Cortex of kidney (tissue), 1 donor: ENCODE measurements at places on chromosomes 6 and 20.

DNA sequence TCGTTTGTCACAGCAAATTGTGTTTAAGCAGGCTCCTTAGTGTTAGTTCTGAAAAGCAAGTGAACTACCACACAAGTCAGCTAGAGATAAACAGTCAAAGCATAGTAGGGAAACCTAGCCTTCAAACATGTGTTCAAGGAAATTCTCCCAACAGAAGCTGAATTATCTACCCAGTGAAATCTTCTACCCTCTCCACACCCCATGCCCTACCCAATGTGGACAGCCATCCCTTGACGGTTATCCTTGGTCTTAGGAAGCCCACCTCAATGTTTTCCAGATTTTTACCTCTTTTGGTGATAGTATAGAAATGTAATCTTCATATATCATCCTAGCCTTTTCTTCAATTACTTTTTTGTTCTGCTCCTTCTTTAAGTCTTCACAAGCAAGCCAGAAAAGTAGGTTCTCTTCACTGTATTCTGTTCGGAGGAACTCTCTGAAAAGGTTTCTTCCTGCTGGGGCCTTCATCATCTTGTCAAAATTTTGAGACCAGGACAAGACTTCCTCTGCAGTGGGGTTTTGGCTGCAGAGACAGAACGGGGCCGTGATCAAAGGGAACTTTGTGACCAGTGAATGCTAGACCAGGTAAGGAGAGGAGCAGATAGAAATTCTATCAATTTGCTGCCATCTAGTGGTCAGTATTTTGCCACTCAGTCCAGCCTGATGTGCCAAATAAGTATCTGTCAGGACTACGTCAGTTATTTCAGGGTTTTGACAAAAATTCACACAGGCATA is 21.6 kb upstream of the MTRF1L start:
- DNase-seq, result no peak

DNA sequence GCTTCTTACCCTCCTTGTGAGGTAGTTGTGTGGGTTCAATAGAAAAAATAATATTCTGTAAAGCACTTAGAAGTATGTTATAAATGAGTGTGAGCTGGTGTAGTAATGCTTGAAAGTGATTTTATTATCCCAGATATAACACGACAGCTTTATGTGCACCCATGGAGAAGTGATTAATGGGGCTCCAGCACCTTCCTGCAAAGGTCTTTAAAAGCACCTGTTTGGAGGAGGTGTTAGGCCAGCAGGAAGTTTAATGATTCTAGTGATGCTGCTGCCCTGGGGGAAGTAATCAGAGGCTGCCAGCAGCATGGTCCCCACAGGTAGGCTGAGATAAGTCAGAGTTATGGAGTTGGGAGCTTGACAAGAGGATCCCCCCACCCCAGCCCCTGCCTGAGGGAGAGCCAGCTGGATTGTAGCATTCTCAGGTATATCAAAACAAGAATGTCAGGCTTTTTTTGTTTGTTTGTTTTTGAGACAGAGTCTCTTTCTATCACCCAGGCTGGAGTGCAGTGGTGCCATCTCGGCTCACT is 166.3 kb downstream of the PHACTR1 start:
- DNase-seq, result no peak

- no peak for DNase-seq
Measured at GRCh38 chr20:35339007-35339406, 46.8 kb upstream of the FAM83C start.

GRCh38 chr6:23890543-23891227 is 235.3 kb upstream of the NRSN1 start:
- no peak for DNase-seq

GRCh38 chr20:25313593-25313992 is 65.7 kb downstream of the PYGB start:
- DNase-seq, result no peak

- DNase-seq, result no peak
Measured at GRCh38 chr6:149012040-149012545, 265.3 kb downstream of the UST start.

DNA sequence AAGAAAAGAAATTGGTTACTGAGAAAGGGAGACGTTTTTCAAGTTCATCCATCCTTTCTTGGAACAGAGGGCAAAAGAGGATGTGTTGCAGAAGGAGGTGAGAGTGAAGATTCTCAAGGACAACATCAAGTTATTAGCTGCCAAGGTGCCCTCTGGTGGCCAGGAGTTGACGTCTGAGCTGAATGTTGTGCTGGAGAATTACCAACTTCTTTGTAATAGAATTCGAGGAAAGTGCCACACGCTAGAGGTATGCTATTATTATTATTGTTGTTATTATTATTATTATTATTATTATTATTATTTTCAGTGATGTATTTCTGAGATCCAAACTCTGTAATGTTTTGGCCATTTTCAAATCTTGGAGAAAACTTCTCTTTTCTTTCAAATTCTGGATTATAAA is 197.0 kb downstream of the UTRN start:
- no peak for DNase-seq

- DNase-seq, result no peak
Measured at GRCh38 chr6:56450882-56451739, 191.6 kb downstream of the DST start.

- DNase-seq, result no peak
Measured at GRCh38 chr6:118785601-118786000, 108.4 kb upstream of the ASF1A start.

DNA sequence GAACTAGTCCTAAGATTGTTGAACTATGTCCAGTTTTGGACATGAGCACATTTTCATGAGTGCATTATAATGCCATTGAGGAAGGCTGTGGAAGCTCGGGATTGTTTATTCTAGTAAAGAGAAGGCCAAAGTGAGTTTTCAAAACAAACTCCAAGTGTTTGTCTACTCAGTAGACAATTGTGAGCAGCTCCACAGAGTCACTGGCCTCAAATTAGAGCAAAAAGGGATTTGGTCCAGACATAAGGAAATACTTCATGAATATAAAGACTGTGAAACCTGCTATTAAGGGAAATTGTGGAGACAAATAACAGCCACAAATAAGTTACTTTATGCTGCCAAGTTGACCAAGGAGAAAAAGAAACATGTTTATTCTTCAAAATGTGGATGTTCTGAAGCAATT is 42.6 kb upstream of the PREP start:
- no peak for DNase-seq

DNA sequence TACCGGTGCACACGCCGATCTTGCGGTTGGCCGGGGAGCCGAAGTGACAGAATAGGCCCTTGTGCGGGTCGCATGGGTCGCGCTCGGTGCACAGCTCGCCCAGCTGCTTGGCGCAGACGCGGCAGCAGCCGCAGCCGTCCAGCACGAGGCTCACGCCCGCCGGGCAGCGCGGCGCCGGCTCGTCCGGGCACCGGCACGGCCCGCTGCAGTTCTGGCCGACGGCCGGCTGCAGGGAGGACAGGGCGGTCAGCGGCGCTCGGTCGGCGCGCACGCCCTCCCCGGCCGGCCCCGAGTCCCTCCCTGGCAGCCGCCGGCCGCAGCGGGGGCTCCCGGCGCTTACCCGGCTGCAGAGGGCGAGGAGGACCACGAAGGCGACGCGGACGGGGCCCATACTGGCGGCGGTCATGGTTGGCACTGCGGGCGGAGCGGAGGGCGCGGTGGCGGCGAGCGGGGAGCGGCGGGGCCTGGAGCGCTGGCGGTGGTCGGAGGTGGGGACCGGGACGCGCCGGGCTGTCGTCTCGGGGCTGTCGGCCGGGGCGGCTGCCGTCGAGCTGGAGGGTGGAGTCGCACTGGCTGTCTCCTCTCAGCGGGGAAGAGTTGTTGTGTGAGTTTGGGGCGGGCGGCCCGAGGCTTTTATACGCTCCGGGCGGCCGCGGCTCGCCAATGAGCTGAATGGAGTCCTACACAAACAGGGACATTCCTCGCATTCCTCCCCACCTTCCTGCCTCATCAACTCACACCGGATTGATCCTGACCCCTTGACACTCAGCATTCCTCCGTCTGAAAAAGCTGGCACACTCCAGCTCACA is at the start of gene CCN2:
Gene CCN2, minus strand, starts transcription at position 606 of the 809 bp plus-strand sequence. Its CDS starts 200 bp downstream, at position 406.
- peak; percentile 19 for DNase-seq

DNA sequence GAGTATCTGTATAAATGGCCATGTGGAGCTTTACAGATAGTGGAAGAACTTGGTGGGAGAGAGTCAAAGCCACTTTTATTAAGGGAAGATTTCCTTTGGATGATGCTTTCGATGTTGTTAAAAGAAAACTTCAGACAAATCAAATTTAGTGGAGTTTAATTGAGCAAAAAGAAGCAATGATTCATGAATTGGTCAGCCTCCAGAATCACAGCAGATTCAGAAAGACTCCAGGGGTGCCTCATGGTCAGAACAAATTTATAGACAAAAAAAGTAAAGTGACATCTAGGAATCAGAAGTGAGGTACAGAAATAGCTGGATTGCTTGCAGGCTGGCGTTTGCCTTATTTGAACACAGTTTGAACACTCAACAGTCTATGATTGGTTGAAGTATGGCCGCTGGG is 5.3 kb upstream of the CGA start:
- DNase-seq, result no peak

DNA sequence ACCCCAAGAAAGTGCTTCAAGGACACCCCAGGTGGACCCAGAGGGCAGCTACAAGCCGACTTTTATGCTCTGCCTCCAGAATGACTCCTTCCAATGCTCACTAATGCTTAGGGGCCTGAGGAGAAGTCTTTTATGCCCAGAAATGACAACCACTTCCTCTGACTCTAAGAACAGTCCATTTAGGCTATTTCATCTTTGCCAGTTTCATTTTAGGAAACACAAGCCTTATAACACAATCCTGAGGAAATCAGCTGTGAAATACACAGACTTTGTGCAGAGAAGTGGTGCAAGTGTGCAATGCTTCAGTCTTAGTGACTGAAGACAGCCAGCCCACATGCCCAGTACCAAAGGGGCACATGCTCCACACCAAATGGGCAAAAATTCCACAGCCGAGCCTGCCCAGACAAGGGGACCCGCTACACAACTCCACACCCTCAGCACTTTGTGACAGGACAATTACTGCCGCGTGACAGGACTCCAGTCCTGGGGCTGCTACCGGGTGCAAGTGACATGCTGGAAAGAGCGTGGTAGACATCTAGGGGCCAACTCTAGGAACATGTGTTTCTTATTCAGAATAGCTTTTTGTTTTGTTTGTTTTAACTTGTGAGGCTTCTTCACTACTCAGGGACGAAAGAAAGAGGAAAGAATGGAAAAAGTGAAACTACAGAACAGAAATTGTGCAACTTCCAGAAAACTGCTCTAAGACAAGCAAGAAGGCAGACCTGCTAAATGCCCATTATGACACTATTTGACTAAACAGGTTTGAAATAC is 28.2 kb upstream of the PLAGL1 start:
- no peak for DNase-seq

- DNase-seq, result no peak
Measured at GRCh38 chr20:38252292-38253288, 7.9 kb downstream of the KIAA1755 start.

DNA sequence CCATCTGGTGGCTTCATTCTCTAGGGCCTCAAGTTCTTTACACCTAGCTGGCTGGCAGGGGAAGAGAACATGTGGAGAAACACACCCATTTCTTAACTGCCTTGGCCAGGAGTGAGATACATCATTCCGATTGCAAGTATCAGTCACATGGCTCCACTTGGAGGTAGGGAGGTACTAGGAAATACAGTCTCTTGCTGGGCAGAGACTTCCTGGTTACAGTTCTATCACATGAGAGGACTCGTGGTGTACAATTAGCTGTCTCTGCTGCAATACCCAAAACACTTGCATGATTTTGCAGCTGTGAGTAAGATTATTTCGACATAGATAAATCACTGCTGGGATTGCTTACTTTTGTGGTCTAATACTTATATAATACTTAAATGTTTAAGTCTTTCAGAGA is 51.1 kb downstream of the GTF2H5 start:
- no peak for DNase-seq

- no peak for DNase-seq
Measured at GRCh38 chr6:72031471-72031870, 145.1 kb downstream of the RIMS1 start.

GRCh38 chr6:154931711-154932424 is 63.2 kb upstream of the TIAM2 start:
- DNase-seq, result no peak

GRCh38 chr6:147765541-147765940 is 257.1 kb downstream of the SAMD5 start:
- DNase-seq, result no peak

DNA sequence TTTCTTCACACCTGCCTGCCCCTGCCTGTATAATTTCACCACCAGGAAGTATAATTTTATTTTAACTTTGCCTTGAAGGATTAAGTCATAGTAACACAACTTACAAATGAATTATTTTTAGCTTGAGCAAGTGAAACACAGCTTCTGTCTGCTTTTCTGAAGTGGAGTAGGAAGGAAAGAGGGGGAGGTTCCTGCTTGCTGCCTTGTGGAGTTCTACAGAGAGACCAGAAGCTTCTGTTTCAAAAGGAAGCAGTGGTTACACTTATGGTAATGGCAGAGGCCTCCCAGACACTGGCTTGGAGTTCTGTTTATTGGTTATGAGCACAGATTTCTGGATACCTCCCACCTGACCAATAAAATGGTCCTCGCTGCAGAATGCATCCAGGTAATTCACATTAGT is 159.6 kb downstream of the TMEM200A start:
- DNase-seq, result no peak

DNA sequence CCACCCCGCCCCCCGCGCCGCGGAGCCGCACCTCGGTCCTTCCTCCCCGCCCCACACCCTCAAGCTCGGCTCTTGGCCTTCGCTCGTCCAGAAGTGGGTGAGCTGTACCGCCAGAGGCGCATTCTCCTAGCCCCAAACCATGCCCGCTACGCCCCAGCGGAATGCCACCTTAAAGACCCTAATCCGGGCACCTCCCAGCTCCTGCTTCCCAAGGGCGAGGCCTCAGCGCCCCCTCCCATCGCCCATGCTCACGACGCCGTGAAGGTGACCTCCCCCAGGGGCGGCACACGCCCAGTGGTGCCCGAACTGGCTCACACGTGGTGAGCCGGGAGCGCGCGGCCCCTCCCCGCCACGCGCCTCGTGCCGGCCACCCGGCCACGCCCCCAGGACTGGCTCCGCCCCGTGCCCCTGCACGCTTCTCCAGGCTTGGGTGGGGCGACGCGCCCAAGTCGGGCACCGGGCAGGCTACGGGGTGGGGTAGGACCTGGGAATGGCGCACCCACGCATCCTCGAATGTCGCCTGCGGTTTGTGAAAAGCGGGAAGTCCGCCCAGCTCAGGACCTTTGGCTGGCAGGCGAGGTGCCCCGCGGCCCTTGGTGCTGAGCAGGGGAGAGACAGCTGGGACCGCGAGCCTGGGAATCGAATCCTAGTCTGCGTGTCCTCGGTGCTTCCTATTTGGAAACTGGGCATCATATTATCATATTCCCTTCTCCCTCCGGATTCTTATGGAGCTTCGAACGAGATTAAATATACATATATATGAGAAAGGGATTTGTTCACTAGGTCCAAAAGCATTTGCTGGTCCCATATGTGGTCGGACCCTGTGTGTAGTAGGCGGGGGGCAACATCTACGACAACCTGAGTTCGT is 941 bp upstream of the SOX12 start:
- peak; percentile 96 for DNase-seq

GRCh38 chr6:162488444-162488843 is 239.1 kb downstream of the PRKN start:
- DNase-seq, result no peak
